ENCODE measurements at places on chromosomes 16 and 17. TPM values are rescaled to one million over a fixed set of nuclear protein-coding genes. Genes with fewer than 3 reads are reported as not detected.

The CFAP52 gene
- total RNA-seq, result not detected

The LPO gene
- total RNA-seq, result not detected

The CIBAR2 gene
- total RNA-seq, result not detected

The IST1 gene
- total RNA-seq, result 171 TPM

The XYLT1 gene
- total RNA-seq, result 59.1 TPM

The SEPTIN1 gene
- total RNA-seq, result 2.3 TPM

The EEF2KMT gene
- total RNA-seq, result 12.7 TPM

The KRTAP4-6 gene
- not detected for total RNA-seq

Measured in mesenteric fat pad (tissue), 1 donor.